ENCODE measurements at places on chromosomes 1 and 21.
A peak's percentile ranks its signal among the peaks of the same experiment; 100 is the strongest.

- no peak for DNase-seq
These were observed 20.5 kb downstream of the TEX38 start for GRCh38 chr1:46691997-46692790.

GRCh38 chr1:111249960-111250359 is 22.4 kb downstream of the CHI3L2 start:
- DNase-seq, result peak; percentile 49

DNA sequence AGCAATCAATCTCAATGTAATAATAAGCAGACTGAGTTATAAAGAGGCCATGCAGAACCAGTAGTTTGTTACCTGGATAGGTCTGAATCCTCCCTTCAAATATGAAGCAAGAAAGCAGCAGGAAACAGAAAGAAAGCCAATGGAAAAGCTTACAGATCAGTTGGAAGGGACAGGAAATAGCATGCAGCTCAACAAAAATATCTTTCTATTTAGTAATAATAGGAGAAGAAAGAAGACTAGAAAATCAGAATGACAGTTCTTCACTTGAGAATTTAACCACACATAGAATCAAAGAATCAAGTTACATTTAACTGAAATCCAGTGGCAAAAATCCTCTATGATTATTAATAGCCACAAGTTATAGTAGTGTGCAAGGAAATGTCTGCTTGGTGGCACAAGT is 194.4 kb downstream of the EIF4G3 start:
- DNase-seq, result no peak

- no peak for DNase-seq
These were observed 1.9 kb upstream of the SLC27A3 start for GRCh38 chr1:153773096-153773921.

- DNase-seq, result no peak
These were observed 356.6 kb upstream of the SNX7 start for GRCh38 chr1:98304888-98305287.

- DNase-seq, result no peak
These were observed 245.3 kb upstream of the RAB4A start for GRCh38 chr1:229025576-229025975.

DNA sequence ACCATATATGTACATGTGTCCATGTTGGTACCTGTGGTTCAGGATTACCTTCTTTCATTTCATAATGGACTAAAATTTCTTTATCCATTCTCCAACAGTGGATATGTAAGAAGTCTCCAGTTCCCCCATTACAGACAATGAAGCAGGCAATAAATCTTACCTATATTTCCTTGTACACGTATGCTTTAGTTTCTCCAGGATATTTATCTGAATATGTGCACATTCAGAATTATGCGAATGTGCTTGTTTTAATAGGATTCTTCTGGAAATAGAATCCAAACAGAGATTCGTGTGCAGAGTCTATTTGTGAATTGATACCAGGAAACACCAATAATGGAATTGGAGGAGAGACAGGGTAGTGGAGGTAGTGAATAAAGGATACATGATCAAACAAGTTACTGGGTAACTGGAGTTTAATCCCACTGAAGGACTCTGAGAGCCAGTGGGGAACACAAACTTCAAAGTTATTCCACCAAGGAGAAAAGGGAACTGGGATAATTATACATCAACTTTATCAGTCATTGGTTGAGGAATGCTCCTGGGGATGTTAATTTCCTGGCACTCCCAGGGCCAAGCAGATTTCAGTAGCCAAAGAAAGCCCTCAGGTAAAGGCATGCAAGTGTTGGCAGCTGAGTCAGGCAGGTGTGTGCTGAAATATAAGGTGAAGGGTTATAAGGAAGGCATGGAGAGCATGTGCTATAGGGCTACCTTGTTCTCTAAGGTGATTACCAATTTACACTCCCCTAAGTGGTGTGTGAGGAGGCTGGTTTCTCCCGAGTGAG is 374.9 kb upstream of the PBX1 start:
- DNase-seq, result no peak

GRCh38 chr1:64912191-64912590 is 54.2 kb downstream of the JAK1 start:
- DNase-seq, result no peak

DNA sequence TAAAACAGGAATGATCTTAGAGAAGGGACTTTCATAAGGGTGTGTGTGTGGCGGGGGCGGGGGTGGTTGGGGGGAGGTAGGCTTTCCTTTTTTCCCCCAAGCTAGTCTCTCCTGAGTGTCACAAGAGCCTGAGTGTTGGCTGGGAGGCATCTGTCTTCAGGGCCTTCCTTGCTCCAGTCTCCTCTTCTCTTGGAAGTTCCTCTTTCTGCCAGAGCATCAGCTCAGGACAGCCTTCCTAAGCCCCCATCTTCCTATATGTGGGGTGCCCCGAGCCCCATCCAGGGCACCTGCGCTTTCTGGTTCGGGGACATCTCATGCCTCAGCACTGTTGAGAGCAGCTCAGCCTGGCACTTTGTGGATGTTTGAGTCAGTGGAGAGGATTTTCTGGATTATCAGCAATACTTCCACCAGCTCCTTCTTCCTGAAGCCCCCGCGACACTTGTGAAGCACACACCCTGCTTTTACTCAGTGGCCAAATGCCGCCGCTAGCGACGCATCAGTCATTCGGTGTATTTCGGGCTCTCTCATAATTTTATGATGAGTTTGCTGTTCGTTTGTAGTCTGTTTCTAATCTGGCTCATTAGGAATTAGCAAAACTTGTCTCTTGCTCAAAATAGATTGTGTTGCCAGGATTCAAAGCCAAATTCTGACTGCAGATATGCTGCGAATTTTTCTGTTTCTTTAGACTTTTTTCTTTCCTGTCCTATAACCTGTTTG is 61.7 kb downstream of the GALNT2 start:
- no peak for DNase-seq

DNA sequence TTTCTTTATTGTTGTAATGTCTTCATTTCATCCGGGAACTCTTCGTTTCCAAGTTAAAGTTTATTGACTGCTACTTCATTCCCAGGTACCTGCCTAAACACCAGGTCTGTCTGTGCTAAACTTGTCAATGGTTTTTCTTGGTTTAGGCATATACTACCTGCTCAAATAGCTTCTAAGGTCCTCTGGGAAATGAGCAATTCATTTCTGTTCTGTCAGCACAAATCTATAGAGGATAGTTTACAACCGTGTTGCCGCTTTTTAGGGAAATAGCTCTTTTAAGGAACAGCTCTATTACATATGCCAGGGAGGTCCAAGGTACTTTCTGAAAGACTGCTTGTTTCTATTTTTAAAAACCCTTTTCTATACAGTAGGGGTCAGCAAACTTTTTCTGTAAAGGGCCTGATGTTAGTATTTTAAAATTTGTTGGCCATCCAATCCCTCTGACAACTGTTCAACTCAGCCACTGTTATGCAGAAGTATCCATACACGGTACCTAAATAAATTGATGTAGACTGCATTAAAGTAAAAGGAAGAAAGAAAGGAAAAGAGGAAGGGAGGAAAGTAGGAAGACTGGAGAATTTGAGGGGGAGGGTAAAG is 222.7 kb upstream of the PTBP2 start:
- no peak for DNase-seq

DNA sequence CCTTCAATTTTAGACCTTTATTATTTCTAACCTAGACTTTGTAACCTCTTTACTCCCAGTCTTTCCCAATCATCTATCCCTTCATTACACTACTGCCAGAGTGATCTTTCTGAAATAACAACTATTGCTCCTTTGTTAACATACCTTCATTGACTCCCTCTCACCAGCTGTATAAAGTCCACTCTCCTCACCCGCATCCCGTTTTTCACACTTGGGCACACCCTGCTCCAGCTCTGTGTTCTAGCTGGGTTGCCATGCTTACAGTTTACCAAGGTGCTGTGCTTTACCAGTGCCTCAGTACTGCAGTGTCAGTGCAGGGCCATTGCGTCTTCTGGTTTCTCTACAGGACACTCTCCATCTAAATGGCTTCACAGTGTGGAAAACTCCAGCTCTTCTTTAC is 148.2 kb downstream of the NFIA start:
- DNase-seq, result no peak

- DNase-seq, result no peak
These were observed 978 bp downstream of the SLC39A1 start for GRCh38 chr1:153962088-153963029.

- no peak for DNase-seq
These were observed 2.9 kb downstream of the CYYR1 start for GRCh38 chr21:26570203-26570602.

DNA sequence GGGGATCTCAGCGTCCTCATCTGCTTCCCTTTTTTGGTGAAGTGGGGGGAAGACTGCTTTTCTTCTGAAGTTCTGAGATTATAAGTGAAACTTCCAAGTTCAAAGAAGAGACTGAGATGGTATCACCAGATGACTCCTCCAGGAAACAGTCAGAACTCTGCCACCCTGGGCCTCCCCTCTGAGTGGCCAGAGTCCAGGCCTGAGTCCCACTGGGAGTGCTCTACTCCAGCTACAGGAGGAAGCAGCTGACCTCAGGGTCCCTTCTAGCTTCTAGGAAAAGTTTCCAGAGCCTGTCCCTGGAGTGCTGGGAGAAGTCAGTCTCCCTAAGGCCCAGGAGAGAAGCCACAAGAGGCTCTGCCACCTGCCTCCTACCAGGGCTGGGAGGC is 104.7 kb downstream of the CASZ1 start:
- DNase-seq, result no peak

DNA sequence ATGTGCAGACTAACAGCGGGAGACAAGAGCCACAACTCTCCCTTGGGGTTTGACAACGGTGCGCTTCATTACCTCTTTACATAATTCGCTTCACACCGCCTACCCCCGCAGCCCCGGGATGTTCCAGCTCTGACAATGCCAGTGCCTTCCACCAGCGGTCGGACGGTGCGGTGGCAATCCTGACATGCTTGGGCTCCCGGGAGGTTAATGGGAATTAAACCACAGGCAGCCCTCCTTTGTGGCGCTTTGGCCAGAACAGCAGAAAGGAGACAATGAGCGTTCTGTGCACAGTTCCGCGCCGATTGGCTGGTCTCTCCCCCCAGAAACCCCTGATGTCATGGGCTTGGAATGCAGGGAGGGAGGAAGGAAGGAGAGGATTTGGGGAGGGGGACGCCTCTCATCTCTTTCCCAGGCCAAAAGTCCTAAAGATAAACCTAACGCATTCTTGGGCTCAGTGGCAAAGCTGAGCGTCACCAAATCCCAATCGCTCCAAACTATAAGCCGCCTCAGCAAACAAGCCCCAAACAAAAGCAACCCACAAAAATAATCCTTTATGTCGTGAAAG is 1.3 kb downstream of the CNN3 start:
- DNase-seq, result peak; percentile 79

DNA sequence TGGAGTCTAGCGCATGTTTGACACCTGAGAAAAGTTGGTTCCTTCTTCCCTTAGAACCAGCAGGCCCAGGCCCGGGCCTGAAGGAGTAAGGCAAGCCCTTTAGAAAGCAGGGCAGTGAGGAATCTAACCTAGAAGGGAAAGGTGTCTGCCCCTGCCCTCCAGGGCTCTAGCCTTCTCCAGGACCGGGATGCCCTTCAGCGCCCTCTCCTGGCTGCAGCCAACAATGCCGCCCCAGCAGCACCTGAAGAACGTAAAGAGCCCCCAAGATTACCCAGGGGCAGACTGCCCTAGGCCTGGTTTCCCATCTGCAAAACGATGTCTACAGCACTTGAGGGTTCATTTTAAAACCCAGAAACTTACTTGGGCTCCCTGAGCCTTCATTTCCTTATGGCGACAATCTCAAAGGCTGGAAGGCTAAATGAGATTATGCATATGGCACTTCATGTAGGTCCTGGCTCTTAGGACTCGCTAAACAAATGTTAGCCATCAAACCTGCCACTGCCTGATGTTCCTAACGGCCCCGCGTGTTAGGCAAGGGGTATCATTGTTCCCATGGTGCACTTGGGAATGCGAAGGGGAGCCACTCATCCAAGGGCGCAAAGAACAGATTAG is 106.7 kb upstream of the KLHDC7A start:
- no peak for DNase-seq

DNA sequence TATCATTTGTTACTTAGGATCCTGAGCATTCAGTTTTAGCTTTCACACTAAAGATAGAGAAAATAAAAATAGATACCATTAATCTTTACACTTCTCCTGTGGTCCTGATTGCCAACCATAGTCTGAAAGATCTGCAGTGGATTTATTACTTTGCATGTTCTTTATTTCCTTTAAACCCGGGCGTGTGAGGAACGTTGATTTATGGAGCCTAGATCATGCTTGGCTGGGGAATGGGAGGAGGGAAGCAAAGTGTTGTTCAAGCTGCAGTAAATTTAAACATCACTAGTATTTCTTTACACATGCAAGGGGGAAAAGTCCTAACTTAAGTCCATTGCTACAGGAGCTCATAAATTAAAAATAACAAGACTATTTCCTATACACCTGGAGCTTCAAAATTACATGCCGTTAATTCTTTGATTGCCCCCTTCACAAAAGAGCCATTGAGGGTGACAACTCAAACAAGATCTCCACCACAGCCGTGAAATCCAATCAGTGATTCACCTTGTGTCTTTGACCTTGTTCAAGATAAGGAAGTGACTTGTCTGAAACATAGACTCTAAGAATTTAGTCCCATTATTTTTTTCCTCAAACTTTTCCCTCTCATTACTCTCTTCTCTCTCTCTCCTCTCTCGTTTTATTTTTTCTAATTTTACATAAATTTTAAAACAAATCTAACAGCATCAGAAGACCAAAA is 282.7 kb downstream of the KIF26B start:
- DNase-seq, result no peak

DNA sequence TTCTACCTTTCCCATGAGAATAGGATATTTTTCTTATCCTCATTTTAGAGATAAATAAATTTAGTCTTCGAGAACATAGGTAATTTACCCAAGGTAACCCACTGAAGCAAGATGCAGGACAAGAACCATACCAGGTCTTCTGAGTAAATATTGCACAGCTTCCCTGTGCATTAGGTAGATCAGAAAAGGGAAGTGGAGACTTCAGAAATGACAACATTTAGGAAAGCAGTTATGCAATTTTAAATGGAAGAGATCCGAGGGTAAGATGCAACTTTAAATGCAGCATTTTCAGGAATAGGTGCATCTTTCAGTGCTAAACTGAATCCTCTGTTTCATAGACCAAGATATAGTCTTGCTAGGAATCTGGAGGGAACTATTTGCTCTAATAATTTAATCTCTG is 206.4 kb upstream of the SGIP1 start:
- DNase-seq, result no peak

DNA sequence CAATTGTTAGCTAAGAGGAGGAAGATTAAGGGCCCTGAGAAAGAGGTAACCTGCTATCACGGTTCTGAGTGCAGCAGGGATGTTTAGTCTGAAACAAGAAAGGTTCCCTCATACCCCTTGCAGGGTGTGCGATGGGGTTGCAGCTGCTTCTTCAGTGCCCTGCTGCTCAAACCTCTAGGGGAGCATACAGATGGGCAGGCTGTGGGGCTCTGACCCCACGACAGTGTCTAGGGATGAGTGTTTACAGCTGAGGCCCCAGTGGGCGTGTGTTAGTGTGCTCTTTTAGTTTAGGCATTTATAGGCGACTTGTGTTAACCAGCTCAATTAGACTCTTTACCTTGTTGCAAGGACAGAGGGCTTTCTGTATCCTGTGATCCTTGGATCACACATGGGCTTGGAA is 41.3 kb upstream of the PLA2G5 start:
- DNase-seq, result no peak

- peak; percentile 37 for DNase-seq
These were observed 26.4 kb downstream of the ABCA4 start for GRCh38 chr1:94094469-94095111.

- no peak for DNase-seq
These were observed 86.0 kb downstream of the EPHB2 start for GRCh38 chr1:22796642-22797041.

- no peak for DNase-seq
These were observed 1.4 kb downstream of the RWDD2B start for GRCh38 chr21:29017639-29018237.
